ENCODE measurements at places on chromosomes 1 and 21.

DNA sequence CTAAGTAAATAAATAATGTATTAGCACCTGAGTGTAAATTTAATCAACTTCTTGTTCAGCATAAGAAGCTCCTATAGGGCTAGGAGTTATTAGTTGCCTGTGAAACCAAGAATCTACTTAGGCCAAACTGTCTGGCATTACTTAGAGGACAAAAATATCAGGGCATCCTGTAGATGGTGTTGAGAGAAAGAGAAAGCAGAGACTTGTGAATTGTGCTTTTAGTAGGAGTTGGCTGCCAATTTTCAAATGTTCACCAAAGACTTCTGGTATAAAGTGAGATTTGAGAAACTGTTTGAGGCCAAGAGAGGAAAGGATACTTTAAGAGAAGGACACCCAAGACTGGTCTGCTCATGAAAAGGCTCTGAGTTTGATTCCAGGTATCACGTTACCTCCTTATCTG lies 315.5 kb upstream of the DEPDC1 start:
- no peak for DNase-seq

GRCh38 chr1:95561346-95561745 lies 327.3 kb downstream of the RWDD3 start:
- DNase-seq = no peak

GRCh38 chr21:28944296-28944695 lies 48.4 kb downstream of the LTN1 start:
- DNase-seq = no peak

DNA sequence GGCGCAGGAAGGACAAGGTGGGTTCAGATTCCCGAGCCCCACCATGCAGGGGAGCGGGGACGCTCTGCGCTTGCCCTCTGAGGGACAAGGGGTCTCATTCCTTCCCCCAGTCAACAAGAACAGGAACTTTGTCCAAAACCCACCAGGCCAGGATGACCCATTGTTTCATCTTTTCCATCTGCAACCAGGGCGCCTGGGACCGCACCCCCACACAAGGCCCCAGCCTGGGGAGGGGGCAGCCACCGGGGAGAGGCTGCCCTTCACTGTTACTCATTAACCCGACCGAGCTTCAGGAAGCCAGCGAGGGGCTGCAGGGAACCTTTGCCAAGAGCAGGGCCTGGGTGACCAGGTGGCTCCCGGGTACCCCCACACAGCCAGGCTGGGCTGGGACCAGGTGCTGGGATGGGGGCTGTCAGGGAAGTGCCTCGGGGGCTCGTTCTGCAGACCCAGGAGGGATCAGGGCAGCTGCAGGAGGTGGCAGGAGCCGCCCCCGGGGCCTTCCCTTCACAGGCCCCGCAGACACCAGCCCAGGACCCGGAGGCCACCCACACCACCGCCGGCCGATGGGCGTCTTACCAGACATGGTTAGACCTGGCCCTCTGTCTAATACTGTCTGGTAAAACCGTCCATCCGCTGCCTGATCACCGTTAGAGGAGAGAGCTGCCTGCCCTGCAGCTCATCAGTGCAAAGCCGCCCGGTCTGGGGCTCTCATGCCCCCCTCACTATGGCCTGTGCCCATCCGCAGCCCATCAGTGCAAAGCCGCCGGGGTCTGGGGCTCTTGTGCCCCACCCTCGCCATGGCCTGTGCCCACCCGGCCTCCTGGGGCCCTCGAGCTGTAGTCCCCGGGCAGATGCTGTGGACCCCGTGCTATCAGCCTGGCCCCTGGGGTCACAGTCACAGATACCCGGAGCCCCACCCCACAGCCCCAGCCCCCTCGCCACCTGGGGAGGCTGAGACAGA lies 4.9 kb upstream of the TTLL10 start:
- DNase-seq = no peak

- DNase-seq = no peak
These were observed 27.1 kb downstream of the MPZL1 start for GRCh38 chr1:167748906-167749305.

- DNase-seq = no peak
These were observed 51.3 kb upstream of the GFI1 start for GRCh38 chr1:92538048-92538412.

DNA sequence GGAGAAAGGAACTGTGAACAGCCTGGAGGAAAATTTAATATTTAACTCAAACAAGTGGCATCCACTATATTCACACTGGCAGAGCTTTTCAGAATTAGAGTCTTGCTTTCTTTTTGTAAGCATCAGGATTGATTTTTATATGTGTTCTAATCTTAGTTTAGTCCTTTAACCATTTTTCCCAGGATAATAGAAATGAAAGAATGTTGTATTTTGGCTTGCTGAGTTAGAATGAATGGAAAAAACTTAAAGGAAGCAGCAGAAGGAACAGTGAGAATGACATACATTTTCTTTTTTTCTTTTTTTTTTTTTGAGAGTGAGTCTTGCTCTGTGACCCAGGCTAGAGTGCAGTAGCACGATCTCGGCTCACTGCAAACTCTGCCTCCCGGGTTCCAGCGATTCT lies 53.0 kb downstream of the ZC3H11B start:
- no peak for DNase-seq

DNA sequence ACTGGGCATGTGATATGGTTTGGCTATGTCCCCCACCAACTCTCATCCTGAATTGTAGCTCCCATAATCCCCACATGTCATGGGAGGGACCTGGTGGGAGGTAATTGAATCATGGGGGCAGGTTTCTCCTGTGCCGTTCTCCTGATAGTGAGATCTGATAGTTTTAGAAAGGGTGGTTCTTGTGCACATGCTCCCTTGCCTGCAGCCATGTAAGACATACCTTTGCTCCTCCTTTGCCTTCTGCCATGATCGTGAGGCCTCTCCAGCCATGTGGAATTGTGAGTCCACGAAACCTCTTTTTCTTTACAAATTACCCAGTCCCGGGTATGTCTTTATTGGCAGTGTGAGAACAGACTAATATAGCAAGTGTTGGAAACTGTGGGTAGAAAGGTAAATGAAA lies 99.5 kb upstream of the HMCN1 start:
- no peak for DNase-seq

DNA sequence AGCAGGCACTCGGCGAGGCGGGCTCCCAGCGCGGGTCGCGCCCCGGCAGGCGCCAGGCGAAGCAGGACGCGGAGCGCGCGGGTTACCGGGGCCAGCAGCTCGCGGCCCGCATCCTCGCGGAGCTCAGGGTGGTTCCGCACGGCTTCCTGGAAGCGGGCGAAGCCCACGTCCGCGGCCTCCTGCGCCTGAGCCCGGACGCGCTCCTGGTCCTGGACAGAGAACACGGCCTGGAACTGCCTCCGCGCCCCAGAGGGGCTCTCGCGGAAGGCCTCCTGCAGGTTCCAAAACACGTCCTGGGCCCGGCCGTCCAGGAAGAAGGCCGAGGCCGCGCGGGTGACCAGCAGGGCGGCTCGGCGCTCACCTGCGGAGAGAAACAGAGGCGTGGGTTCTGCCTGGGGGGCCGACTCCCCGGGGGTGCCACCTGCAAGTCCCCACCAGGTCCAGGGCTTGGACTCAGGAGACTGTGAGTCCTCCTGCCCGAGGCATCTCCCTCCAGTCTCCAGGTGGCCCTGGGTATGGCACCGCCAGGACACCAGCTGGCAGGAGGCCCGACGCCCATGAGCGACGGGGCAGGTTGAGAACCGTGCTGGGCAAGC lies 11.4 kb downstream of the TTC34 start:
- DNase-seq = no peak

DNA sequence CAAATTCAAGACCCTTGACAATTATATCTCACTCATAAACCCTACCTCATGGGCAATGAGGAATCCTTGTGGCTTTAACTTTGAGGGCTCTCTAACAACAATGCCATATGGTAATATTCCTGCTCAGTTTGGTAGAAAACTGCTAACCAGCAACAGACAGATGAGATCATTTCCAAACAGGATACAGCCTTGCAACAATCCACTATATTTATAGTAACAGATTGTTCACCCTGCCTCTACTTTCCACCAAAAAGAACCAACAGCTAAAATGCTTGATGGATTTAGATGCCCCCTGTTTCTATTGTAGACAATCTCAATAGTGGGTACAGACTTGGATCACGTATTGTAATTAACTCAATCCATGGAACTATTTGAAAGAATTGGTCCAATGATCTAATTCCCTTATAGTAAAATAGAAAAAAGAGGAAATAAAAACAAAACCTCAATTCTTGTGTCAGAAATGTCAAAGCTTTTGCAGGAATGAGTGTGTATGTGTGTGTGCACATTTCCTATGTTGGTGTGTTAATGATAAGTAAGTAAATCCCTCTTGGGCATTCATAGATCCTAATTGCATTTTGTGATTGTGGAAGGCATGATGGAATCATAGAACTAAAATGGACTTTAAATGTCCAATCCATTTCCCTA lies 100.0 kb upstream of the EDEM3 start:
- DNase-seq = no peak

GRCh38 chr1:35857830-35858229 lies 25.2 kb upstream of the AGO1 start:
- no peak for DNase-seq

DNA sequence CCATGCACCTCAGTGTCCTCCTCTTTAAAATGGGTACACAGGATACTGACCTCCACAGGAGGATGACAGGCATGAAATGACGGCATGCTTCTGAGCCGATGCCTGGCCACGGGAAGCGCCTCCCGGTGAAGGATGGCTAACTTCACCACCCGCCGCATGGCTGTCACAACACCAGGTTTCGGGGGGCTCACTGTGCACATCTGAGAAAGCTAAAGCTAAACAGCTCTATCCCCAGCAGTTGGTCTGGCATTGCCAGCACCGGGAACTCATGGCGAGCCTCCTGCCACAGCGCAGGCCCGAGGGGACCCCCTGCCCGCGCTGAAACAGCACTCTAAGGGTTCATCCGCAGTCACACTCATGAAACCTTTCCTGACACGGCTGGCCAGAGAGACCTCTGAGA lies 16.0 kb downstream of the NPHP4 start:
- no peak for DNase-seq

DNA sequence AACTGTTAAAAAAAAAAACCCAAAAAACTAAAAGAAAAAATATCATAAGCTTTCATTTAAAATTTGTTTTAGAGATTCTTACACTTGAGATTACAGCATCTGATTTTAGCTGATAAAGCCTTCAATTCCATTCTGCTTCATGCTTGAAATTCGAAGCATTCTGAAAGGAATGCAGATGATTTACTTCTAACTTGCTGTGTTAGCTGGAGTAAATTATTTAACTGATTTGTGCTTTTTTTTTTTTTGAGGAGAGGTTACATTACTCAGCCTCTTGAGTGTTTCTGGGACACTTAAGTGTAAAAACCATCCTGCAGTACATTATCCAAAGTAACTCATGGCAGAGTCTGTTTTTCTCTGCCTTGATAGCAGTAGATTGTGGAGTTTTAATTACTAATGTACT lies 4.5 kb upstream of the TRIM67 start:
- DNase-seq = no peak

DNA sequence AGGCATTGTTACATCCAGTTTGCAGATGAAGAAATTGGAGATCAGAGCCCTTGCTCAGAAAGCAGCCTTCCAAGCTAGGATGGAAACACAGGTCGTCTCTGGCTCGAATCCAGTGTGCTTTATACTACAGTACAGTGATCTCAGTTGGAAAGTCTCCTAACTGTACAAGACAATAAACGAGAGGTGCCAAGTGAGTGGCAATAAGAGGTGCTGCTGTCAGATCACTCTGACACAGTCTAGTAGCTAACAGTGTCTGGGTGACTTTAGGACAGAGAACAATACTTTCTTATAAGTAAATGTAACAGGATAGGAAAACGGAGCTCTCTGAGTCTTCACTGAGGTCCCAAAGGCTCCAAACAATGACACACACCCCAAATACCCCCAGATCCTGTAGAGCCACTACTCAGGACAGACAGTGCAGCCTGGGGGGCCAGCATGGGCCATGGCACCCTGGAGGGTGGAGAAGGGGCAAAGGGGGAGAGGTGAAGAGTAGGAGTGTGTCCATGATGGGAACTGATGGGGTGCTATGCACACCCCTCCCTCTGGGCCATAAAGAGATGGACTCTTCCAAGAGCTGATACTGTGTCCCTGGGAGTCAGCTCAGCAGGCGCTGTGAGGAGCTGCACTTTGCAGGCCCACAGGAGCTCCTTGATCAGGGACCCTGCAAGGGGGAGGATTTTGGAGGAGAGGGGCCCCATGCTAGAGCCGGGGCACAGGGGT lies 3.3 kb downstream of the SH3BGR start:
- no peak for DNase-seq

DNA sequence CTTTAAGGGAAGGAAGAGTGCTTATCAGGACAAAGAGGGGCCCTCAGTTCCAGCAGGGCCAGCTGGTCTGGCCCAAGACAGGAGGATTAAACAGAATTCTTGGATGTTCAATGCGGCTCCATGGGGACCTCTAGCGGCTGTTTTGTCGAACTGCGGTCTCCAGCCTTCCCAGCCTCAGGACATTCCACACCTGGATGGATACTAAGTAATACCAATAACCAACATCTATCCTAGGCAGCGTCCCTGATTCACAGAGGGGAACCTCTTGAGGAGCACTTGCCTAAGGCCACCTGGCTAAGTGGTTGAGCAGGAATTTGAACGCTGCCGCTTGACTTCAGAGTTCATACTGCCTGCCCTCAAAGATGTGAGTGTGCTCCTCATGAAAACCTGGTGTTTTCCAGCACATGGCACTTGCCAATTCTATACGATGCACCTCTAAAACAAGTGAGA lies 15.5 kb upstream of the CD247 start:
- peak; percentile 36 for DNase-seq

GRCh38 chr1:3697810-3698209 lies 45.5 kb downstream of the TP73 start:
- DNase-seq = no peak

DNA sequence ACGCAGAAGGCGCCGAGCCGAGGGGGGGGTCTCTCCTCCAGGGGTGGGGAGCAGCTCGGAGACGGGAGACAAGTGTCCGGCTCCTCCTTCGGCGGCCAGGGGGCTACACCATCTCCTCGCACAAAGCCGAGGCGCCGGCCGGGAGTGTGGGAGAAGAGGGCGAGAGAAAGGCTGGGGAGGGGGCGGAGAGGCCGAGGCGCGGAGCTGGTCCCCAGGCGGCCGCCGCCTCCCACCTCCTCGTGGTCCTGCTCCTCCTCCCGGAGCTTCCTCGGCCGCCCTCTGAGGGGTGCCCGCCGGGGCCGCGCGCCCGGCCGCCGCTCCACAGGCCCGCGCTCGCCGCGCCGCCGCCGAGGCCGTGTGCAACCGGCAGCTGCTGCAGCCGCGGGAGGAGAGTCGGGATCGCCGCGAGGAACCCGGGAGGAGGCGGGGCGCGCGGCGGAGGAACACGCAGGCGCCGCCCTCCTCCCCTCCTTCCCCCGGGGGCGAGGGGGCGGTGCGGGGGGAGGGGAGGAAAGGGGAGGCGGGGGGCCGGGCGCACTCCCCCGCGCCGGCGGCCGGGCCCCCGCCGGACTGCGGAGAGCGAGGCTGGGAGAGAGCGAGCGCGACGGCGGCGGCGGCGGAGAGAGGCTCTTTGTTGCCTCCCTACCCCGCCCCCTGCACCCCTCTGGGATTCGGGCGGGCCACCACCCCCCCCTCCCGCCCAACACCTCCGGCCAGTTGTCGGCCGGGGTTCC lies at the start of gene ENAH:
ENAH (minus strand) TSS at position 395 of the 734 bp plus-strand sequence. CDS start 433 bp downstream, outside the sequence.
- DNase-seq = peak; percentile 36

DNA sequence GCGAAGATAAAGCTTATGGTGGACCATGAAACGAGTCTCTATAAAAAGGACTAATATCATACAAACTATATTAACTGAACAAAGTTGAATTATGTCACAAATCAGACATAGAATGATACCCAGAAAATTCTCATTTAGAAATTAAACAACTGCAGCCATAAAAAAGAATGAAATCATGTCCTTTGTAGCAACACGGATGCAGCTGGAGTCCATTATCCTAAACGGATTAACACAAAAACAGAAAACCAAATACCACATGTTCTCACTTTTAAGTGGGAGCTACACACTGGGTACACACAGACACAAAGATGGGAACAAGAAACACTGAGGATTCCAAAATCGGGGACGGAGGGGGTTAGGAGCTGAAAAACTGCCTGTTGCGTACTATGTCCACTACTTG lies 11.5 kb downstream of the COP1 start:
- DNase-seq = no peak

Measured in stimulated activated CD4-positive, alpha-beta T cell treated with anti-CD3 and anti-CD28 coated beads, Interleukin-15, amount 100 ng/mL, for 1 hour (primary cell).